Fibroblast of pulmonary artery (primary cell): ENCODE measurements at places on chromosomes 2 and 18.
A peak's percentile ranks its signal among the peaks of the same experiment; 100 is the strongest.

GRCh38 chr2:11932048-11932512 lies 185.6 kb downstream of the LPIN1 start:
- no peak for DNase-seq

DNA sequence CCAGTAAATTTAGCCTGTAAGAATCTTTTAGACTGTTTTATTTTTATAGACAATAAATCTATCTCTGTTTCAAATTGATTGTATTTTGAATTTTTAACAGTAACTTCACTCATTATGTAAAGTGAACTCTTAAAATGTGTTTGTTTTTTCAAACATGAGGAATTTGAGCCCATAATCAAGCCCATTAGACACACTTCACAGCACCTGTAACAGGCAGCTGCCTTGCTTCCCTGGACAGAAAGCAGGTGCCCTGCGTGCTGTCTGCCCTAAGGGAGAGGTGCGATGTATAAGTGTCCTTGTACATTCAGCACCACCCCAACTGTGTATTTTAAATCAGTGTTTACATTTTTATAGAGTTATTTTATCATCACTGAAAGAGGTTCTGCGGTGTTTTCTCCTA lies 186.5 kb upstream of the TPO start:
- no peak for DNase-seq

- DNase-seq = no peak
These were observed 1145.7 kb upstream of the NXPH2 start for GRCh38 chr2:139925903-139926302.

DNA sequence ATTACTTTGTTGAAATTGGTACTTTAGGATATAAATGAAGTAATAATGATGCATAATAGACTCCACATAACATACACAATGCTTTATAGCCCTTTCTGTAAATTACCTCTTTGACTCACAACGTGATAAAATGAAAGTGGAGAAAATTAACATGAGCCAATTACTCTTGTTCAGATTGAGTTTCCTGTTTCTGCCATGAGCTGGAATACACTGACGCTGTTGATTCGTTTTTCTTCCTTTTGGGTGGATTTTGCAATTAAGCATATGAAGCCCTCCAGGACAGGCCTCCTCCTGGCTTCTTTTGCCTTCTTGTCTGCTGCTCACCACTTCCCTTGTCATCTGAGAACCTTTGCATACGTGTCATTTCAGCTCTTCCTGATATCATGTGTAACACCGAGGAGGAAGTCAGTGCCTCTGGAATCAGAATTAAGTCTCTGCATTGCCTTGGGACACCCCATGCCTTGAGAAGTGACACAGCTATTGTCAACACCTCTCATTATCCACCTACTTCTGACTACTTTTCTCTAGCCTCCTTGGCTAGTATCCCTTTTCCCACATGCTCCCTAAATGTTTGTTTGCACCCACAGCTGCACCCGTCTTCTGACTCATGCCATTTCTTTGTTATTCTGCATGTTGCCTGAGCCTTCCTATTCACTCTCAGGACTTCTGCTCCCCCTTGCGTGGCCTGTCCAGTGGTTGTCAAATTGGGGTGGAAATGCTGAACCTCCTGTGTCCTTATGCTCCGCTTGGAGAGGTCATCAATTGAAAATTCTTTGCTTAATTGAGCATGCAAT lies 134.1 kb downstream of the FMNL2 start:
- peak; percentile 45 for DNase-seq

GRCh38 chr2:124708661-124709060 lies 683.6 kb downstream of the CNTNAP5 start:
- no peak for DNase-seq

GRCh38 chr18:9069601-9070000 lies 32.9 kb upstream of the NDUFV2 start:
- no peak for DNase-seq

DNA sequence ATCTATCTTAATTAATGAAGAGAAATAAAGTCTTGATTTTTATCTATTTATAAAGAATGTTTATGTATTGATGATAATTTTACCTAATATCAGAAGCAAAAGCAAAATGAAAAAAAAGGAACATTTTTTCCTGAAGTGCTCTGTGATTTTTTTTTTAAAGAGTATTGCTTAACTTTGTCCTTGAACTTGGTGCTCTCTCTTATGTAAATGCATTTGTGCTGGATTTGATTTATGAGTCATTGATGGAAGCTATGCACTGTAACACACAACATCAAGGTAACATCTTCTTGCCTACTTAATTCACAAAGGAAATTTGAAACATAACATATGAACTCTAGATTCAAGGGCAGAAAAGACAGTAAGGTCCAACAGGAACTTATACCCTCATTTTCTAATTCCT lies 312.9 kb upstream of the CDH19 start:
- no peak for DNase-seq

GRCh38 chr18:10526561-10526949 lies 728 bp downstream of the NAPG start:
- no peak for DNase-seq

- DNase-seq = no peak
These were observed 186.0 kb downstream of the GULP1 start for GRCh38 chr2:188477564-188478103.

DNA sequence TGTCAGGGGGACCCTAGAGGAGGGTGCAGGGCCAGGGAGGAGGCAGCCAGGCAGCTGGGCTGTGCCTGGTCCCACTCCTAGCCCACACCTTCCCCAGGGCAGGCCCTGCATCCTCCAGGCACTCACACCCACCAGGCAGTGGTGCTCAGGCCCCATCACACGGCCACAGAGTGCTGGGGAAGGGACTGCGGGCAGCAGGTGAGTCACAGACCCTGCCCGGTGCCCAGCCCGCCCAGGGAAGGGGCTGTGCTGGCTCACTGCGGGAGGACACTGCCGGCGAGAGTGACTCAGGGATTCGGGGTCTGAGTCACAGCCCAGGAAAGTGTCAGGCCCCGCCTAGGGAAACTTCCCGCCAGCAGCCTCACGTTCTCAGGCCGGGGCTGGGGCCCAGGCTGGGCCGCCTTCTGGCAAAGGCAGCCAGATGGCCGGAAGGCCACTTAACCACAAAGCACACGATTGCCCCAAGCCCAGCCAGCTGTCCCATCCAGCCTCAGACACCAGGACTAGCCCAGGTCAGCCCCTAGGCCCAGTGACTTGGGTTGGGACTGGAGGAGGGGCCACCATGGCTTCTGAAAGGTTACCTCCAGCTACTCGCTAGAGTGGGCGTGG lies 42.2 kb downstream of the BIN1 start:
- DNase-seq = peak; percentile 92

- DNase-seq = no peak
These were observed 44.8 kb upstream of the PHLPP1 start for GRCh38 chr18:62670573-62670972.

DNA sequence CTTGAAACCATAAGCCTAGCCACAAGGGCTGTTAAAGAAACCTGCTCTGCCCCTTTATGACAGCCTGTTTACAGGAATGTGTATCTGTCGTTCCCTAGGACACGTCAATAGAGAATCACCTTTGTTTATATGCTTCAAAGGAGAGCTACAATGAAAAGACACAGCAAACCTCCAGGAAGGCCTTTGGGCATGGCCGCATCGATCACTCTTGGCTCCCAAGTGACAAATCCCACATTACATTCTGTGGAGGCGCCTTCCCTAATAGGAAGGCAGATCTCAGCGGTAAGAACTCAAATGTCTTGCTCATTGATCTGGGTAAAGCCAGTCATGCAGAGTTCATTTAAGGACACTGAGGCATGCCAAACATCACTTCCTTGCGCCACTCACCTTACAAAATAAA lies 26.5 kb downstream of the KIAA2012 start:
- DNase-seq = no peak

GRCh38 chr2:11870584-11870983 lies 124.2 kb downstream of the LPIN1 start:
- DNase-seq = no peak

GRCh38 chr2:71536226-71536671 lies 82.9 kb downstream of the DYSF start:
- DNase-seq = no peak

DNA sequence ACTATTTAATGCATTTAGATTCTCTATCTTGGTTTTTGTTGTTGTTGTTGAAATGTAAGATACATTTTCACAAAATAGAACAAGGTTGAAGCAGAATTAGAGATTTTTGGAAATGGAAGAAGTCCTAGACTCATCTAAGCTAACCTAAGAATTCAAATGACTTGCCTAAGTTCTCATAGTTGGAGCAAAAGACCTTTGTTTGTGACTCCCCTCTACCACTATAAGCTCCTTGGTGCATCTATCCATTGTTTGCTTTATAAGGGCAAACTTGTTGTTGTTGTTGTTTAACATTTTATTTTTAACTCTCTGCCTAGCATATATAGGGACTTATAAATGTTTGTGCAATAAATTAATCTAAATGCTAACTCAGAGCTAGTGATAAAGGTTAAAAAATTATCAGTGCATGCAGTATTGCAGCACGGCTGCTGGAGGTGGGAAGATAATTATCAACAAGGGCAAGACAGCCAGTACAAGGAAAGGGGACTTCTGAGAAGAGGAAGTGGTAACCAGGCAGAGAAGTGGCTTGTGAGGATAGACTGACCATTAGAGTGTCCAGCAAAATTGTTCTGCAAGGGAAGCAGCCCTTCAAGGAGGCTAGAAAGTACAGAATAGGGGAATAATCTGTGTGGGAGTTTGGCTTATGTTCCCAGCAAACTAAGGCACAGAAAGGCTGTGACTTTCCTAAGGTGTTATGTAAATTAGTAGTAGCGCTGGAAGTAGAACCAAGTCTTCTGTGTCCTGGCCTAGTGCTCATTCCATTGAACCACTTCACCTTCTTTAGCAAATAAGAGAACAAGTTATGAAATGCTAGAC lies 38.1 kb upstream of the ACYP2 start:
- no peak for DNase-seq

DNA sequence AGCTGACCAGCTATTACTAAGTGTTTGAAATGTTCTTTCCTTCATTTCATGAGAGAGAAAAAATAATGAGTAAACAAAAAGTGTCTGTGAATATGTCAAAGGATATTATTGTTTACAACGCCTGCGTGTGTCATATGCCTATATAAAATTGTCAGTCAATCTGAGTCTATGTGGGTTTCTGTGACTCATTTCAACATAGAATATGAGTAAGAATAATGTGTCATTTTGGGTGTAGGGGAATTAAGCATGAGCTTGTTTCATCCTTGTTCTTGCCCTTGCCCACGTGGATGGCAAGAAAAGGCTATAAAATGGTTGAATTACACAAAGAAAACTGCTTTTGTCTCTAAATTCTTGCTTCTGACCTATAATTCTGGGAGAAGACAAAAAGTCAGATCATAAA lies 466.0 kb downstream of the PTH2R start:
- no peak for DNase-seq

DNA sequence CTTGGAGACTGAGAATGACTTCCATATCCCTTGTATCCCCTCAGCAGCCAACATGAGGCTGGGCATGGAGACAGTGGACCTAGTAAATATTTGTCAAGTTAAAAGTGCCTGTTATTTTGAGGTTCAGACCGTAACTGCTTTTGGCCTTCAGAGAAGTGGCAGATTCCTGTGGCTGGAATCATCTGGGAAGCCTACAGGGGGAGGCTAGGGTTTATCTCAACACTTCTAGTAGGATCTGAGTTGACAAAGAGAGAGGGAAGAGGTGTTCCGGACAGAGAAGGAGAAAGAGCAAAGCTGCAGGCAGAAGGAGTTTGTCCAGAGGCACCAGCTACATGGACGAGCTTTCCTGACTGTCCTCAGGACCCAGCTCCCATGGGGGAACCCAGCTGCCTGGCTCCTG lies 27.0 kb downstream of the SLC14A2 start:
- DNase-seq = no peak

GRCh38 chr2:205218056-205218455 lies 464.2 kb upstream of the NRP2 start:
- peak; percentile 18 for DNase-seq

DNA sequence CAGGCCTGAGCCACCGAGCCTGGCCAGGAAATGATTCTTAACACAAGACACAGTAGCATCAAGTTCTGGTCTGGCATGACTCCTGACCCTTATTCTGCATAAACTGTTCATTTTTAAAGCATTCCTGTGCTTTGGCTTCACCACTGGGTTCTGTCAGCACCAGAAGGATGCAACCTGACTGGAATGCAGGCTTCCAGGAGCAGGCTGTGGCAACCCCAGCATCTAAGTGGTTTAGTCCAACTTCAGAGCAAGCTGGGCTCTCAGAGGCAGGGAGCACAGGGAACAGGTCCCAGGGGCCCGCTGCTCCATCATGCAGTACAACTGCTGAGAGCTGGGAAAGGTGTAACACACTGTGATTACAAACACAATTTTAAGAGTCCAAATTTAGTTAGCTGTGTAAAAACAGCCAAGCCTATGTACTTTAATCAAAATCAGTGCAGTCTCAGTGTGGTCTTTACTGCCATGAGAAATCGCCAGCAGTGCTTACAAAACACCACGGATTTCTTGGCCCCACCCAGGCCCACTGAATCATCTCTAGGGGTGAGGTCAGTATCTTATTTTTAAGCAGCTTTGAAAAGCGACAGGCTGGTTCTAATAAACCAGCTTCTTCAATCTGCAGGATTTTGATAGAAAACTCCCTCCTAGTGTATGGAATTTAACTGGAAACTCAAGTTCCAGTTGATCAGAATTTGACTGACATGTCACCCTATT lies 44.4 kb upstream of the TMEM182 start:
- DNase-seq = peak; percentile 16

- no peak for DNase-seq
These were observed 139.5 kb downstream of the IRS1 start for GRCh38 chr2:226660124-226660523.

DNA sequence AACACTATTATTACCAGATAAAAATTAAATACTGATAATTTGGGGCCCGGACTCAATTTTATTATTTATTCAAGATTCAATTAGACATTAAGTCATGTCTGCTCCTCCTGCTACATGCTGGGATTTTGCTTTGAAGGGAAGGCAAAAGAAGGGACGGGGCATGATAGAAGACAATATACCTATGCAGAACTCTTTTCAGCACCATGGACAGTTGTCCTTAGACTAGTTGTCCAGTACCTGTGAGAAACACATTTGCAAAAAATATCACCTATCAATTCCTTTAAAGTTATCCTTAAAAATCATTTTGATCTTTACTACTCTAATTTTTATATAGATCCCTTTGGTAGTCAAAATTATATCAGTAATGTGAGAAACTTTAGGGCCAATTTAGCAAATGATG lies 100.2 kb upstream of the SULT1C3 start:
- peak; percentile 31 for DNase-seq

DNA sequence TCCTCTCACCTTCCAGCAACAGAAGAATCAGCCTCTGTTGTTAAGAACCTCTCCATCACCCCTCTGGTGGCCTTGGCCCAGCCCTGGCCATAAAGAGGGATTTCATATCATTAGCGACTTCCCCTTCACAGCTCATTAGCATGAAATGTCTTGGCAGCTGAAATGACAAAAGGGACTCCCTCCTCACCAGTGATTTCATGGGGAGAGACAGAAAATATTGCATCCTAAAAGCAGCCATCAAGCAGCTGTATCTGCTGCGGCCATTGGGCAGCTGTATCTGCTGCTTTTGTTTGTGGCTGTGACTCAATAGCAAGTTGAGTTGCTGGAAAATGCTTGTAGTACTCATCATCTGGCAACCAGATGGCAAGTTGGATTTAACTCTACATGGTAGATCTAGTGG lies 105.9 kb upstream of the RMDN2 start:
- DNase-seq = peak; percentile 66
